ENCODE measurements at places on chromosomes 12 and 14.

DNA sequence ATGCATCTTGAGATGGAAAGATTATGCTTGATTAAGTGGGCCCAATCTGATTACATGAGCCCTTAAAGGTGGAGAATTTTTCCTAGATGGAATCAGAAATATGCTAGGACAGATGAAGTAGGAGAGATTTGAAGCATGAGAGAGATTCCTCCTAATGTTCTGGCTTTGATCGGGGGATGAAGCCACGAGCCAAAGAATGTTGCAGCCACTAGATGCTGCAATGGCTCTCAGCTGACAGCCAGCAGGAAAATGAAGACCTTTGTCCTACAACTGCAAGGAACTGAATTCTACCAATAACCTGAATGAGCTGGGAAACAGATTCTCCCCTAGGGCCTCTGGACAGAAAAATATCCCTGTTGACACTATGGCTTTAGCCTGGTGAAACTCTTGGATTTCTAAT, 82.6 kb upstream of the ATP2B1 start:
- DNase-seq = no peak

- no peak for DNase-seq
Measured at GRCh38 chr14:91373591-91374254, 43.9 kb downstream of the CCDC88C start.

DNA sequence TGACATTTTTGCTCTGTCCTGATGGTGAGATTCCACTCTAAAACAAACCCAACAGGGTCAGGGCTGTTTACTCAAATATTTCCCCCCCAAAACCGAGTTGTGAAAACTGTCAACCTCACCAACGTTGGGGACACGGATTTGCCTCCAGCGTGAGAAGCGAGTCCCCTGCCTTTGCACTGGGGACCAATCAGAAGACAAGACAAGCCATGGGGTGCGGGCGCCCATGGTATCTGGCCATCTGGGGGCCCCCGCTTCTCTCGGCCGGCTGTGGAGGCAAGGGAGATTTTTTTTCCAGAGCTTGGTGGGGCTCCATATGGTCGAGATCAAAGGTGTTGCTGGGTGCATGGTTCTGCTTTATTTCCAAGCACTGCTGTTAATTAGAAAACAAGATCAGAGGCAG, 272.1 kb downstream of the BCL11B start:
- no peak for DNase-seq

- peak; percentile 41 for DNase-seq
Measured at GRCh38 chr14:39430762-39431415, 1.3 kb downstream of the FBXO33 start.

DNA sequence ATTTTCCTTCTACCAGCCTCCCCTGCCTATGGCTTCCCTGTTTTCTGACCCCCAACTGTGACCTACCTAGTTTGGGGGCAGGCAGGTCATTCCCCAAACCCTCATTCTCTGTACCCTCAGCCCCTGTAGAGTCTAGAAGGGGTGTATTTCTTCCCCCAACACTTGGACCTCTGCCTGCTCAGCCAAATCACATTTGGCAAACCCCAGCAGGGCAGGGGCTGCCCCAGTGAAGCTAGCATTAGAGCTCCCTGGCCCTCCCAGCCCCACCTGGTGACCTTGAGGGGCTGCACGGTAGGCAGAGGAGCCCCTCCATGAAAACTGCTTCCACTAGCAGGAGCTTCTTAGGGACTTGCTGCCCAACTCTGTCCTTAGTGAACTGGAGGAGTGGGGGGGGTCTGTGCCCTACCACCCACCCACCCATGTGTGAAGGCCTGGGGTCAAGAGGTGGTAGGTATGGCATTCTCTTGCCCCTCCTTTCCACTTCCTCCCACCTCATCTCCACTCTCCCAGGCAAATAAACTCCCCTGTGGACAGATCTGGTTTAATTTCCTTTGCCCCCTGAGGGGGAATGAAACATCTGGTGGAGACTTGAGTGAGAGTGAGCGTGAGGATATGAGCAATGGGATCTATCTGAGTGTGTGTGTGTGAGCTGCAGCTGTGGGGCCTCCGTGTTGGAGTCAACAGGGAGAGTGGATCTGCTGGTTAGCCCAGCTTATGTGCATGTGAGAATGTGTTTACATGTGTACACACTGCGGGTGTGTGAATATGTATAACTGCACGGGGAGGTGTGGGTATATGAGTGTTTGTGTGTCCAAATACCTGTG, 1.6 kb downstream of the NXPH4 start:
- DNase-seq = no peak

DNA sequence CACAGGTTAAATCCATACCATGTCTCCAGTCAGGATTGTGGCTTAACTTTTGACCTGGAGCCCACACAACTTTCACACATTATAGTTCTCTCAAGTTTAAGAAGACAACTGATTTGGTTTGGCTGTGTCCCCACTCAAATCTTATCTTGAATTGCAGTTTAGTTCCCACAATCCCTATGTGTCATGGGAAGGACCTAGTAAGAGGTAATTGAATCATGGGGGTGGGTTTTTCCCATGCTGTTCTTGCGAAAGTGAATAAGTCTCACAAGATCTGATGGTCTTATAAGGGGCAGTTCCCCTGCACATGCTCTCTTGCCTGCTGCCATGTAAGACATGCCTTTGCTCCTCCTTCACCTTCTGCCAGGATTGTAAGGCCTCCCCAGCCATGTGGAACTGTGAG, 38.2 kb upstream of the PARP11 start:
- DNase-seq = no peak

DNA sequence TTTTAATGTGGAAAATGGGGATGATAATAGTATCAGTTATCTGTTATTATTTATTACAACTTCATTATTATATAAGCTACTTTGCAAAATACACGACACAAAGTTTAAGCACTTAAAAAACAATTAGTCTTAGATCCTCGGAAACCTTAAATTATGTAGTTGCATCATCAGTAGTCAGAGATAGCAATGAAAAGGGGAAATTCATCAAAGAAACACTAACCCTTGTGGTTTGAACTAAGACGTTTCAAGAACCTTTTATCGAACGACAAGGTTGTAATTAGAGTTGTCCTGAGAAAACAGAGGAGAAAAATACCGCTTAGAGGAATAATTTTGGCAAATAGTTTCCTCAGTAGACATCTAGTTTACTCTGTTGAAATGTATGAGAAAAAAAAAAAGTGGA, 198.5 kb downstream of the PTPRO start:
- no peak for DNase-seq

DNA sequence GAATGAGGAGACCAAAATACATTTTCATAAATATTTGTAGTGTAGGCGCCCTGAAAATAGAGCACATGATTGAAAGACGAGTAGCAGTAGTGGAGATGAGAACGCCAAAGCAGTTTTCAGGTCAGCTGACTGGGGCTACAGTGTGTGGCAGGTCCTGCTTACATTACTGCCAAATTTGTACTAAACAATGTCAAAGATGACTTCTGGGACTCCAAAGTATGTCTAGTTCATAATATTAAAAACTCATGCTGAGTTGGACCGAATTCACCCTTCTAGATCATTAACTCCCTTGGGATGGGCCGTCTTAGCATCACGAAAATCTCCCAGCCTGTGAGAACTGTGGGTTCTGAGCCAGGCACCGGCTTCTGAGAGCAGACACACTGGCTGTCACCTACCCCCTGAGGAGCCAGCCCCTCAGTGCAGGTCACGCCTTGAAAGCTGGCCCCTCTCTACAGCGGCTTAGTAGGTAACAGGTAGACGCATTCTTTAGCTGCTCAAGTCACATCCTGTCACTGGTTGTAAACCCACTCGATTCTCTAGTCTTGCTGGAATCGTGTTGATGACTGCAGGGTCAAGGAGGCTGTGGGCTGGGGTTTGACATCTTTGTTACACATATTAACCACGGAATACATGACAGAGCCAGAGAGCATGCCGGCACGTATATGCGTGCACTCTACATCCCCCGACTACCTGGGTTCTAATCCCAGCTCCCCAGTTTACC, 210.4 kb downstream of the ETV6 start:
- DNase-seq = no peak

DNA sequence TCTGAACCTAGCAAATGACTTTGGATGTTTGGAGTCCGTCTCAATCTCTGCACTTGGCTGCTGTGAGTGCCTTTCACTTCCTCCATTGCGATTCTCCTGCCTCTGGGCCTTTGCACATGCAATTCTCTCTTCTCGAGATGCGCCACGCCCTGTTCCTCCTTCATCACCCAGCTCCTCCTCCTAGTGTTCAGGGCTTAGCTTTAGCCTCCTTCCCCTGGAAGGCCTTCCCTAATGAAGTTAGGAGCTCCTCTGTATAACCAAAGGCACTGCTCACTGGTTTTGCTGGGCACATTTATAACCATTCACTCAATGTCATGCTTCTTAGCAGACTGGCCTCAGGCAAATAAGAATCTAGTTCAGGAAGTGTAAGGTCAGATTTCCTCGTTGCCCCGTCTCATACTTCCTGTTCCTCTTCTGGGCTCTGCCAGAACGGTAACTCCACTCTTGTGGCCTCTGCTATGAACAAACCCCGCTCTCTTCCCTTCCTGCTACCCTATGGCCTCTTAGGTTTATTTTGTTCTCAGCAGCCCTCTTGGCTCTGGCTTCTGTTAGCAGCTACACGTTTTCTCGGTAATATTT, 171.4 kb downstream of the CRADD start:
- no peak for DNase-seq

DNA sequence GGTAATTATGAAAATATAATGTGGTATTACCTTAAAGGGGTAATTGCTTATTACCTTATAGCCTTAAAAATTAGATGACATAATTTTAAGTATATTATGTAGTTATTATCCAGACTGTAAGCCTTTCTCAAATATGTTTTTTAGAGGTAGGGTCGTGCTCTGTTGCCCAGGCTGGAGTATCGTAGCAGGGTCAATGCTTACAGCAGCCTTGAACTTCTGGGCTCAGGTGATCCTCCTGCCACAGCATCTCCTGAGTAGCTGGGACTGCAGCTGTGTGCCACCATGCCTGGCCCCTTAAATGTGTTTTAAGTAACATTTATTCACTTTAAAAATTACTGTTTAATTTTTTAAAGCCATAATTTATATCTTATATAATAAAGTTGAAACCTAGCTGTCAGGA, 10.4 kb downstream of the PRPF39 start:
- DNase-seq = no peak

DNA sequence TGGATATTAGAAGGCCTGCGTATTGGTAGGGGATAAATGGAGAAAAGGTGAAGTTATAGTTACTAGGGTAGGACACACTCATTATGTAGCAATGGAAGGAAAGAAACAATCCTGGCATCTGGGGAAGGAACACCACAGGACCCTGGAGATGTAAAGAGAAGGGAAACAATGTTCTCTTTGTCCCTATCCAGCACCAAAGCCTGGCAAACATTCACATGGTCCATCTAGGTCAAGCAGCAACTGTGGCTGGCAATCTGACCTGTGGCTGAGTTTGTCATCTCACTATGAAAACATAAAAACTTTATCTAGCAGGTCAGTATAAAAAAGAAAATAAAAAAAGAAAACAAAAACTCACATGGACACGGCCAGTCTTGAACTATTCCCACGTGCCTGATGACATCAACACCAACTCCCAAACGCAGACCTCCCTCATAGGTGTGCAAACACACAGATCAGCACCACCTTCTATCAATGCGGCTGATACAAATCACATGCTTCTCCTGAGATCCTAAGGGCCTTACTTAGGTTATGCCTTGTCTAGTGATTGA, 2.6 kb downstream of the POMT2 start:
- no peak for DNase-seq

GRCh38 chr14:73714656-73715081, 485 bp upstream of the PNMA1 start:
- DNase-seq = no peak

GRCh38 chr12:57210926-57211692, 5.5 kb upstream of the NXPH4 start:
- no peak for DNase-seq

DNA sequence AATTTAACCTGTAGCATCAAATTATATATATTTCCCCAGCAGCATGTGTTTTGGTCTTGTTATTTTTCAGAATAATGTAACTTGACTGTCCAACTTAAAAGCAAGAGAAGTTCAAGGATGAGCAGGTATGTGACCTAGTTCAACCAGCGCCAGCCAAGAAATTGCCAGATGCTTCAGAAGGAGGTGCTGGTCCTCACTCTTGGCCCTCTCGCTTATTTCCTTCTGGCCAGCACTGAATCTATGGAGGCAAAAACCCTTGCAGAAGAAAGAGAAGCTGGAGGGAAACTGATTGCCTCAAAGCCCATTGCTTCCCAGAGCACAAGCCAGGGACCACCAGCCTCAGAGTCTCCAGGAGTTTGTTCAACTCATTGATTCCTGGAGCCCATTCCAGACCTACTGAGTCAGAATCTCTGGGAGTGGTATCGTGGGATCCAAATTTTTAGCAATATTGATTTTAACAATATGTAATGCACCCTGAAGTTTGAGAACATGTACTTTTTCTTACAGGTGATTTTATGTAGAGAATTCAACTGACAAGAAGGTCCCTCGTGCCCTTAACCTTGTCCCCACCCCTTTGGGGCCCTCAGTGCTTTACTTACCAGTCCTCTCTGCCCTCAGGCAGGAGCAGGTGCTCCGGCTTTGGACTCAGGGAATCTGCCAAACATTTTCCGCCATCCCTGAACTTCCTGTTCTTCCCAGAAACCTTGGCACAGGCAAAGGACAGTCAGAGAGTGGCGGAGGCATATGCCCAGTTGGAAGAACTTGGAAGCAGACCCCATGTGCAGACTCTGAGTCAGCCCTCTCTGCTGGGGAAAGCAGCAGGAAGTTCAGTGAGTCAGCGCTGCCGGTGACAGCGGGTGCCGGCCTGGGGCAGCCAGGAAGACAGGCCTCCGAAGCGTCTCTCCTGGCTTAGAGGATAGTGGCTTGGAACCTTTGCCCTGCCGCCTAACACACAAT, 10.4 kb downstream of the BEST3 start:
- DNase-seq = no peak

- no peak for DNase-seq
Measured at GRCh38 chr12:115914122-115914521, 363.4 kb downstream of the MED13L start.

DNA sequence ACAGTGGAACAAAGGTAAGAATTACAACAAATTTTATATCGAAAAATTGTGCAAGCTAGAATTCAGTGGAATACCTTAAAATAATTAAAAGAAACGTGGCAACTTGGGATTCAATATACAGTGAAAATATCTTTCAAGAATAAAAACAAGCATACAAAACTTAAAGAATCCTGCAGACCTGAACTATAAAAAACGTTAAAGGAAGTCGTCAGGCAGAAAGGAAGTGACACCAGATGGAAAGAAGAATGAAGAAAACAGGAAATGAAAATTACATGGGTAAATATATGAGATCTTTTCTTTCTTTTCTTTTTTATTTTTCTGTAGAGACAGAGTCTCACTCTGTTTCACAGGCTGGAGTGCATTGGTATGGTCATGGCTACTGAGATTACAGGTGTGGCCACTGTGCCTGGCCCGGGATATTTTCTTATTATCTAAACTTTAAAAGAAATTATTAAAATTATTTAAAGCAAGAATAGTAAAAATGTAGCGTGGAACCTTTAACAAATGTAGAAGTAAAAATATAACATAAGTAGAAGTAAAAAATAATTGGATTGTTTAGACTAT, 4.7 kb downstream of the MGP start:
- DNase-seq = no peak

GRCh38 chr12:117049295-117049694, 49.9 kb downstream of the TESC start:
- DNase-seq = no peak
